Fibroblast of skin of scalp (primary cell): ENCODE measurements at places on chromosomes 13 and 19.

GRCh38 chr13:107643615-107644014 is 571.7 kb downstream of the LIG4 start:
- no peak for DNase-seq

GRCh38 chr13:30418717-30419459 is 3.4 kb upstream of the UBE2L5 start:
- no peak for DNase-seq

- no peak for DNase-seq
Observed at GRCh38 chr19:47633517-47633916, 24.6 kb downstream of the BICRA start.

GRCh38 chr13:100530671-100531213 is 57.8 kb downstream of the GGACT start:
- DNase-seq, result no peak

DNA sequence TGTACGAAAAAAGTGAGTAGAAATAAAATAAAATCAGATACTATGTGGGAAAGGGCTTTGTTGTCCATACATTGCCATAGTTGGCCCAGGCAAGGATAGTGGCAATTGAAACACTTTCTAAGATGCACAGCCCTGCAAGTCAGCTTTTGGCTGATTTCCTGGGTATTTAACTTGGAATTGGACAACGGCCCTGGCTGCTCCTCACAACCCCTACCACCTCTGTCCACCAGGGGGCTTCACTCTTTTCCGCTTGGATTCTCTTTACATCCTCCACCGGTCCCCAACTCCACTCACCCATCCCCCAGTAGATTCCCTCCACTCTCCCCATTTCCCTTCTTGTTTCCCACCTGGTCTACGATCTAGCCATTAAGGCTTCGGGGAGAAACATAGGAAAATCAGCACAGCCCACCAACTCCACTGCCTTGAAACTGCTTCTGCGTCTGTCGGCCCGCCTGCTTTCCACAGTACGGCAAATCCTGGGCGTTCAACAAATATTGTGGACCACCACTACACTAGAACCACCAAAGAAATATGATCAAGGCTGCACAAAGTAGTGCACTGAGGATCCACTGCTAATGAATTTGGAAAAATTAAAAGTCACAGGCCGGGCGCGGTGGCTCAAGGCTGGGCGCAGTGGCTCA is 48.6 kb upstream of the GTF3A start:
- DNase-seq, result peak; percentile 75

DNA sequence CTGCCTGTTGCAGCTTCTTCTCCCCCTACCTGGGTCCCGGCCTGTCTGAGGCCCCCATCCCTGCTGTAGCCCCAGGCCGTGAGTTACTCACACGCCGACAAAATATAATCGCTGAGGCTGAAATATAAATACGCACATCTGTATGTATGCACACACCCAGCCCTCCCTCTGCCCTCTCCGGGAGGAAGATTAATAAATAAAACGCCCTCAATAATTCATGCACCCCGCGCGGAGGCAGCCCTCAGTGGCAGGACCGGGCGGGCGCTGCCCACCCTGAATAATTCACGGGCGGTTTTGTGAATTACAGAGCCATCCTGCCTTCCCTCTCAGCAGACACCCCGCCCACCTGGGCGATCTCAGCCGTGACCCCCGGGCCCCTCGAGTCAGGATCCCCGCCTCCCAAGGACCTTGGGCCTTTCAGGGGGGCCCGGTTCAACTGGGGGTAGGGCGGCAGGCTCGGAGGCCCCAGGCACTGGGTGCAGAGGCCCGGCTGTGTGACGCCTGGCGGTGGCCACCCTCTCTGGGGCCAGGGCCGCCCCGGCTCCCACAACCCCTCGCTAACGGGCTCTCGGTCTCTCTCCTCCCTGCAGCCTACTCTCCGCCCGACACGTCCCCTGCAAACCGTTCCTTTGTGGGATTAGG is 24.2 kb downstream of the SMIM24 start:
- no peak for DNase-seq

DNA sequence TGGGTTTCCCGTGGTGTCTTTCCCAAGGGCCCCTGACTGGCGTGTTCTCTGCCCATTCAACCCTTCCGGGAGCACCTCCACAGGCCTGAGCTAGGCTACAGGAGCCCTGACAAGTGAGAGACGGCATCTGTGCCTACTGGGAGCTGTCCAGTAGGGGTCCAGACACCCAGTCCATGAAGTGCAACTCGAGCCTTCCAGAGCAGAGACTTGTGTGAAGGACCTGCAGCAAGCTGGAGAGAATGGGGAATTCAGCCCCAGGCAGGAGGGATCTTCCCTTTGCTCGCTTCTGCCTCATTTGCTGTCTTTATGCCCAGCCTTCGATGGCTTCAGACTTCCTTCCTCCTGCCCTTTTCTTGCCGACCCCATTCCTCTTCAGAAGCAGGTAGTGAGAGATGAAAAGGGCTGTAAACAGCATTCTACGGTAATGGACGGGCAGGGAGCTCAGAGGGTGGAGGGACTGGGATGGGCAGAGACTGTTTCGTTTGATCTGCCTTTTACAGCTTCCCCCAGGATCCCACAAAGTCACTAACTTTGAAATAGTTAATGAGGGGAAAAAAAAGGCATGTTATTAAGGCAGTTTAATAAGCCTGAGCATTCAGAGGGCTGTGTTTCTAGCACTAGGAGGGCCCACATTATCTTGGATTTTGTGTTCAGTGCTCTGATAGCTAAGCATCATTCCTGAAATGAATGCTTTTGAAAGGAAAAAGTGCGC is 327.6 kb downstream of the FGF9 start:
- no peak for DNase-seq

GRCh38 chr13:27140060-27140459 is 31.6 kb downstream of the USP12 start:
- DNase-seq, result no peak

DNA sequence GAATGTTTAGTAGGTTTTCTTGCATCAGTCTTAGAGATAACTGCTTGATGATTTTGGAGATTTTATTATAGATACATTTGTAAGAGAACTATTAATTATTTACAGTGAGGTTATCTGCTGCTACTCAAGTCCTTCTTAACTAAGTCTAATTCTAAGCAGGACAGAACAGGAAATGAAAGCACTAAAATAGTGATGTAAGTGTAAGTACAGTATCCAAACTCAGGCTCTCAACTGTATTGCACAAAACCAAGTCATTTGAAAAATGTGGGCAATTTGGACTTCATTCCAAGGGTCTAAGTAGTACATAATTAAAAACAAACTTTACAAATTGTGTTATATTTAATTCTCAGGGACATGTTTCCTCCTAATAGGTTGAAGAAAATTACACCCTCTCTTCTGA is 417.1 kb downstream of the ITGBL1 start:
- peak; percentile 32 for DNase-seq

GRCh38 chr19:9044449-9044848 is 34.2 kb upstream of the MUC16 start:
- no peak for DNase-seq

- DNase-seq, result no peak
Observed at GRCh38 chr19:35083691-35084508, 31.7 kb upstream of the FXYD3 start.

DNA sequence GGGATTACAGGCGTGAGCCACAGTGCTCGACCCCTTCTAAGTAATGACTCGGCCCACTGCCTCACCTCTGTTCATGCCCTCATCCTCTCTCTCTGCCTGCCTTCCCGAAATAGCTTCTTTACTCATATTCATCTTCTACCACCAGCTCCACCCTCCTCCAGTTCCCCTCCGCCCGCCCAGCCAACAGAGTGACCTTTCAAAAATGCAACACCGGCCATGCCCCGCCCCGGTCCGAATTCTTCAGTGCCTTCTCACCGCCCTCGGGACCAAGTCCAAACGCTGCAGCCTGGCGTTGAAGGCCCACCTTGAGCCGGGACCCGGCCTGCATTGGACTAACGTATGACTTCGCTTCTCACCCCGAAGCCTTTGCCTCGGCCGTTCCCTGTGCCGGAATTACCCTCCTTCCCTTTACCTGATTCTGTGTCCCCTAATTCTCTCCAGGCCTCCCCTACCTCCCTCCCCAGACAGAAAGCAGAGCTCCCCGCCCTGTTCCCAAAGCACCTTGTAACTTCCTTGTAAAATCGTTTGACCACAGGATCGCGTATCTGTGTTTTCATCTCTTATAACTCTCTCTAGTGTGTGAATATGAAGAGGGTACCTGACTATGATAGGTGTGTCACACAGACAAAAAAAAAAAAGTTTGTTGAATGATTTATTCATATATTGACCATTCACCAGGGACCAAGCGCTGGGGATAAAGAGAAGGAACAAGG is 8.1 kb upstream of the MUC16 start:
- no peak for DNase-seq

DNA sequence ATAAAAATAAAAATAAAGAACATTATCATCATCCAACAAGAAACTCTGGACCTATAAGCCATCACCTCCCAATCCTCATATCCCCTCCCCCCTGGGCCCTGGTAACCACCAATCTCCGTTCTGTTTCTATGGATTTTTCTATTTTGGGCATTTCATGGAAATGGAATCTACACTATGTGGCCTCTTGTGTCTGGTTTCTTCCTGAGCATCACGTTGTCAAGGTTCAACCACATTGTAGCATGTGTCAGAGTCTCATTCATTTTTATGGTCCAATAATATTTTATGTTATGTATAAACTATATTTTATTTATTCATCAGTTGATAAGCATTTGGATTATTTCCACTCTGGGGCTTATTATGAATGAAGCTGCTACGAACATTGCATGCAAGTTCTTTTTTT is 26.9 kb downstream of the SULT2B1 start:
- peak; percentile 70 for DNase-seq

- peak; percentile 57 for DNase-seq
Observed at GRCh38 chr19:2550431-2551171, 74.7 kb downstream of the GADD45B start.

- no peak for DNase-seq
Observed at GRCh38 chr19:45471111-45471930, 3.5 kb downstream of the FOSB start.

DNA sequence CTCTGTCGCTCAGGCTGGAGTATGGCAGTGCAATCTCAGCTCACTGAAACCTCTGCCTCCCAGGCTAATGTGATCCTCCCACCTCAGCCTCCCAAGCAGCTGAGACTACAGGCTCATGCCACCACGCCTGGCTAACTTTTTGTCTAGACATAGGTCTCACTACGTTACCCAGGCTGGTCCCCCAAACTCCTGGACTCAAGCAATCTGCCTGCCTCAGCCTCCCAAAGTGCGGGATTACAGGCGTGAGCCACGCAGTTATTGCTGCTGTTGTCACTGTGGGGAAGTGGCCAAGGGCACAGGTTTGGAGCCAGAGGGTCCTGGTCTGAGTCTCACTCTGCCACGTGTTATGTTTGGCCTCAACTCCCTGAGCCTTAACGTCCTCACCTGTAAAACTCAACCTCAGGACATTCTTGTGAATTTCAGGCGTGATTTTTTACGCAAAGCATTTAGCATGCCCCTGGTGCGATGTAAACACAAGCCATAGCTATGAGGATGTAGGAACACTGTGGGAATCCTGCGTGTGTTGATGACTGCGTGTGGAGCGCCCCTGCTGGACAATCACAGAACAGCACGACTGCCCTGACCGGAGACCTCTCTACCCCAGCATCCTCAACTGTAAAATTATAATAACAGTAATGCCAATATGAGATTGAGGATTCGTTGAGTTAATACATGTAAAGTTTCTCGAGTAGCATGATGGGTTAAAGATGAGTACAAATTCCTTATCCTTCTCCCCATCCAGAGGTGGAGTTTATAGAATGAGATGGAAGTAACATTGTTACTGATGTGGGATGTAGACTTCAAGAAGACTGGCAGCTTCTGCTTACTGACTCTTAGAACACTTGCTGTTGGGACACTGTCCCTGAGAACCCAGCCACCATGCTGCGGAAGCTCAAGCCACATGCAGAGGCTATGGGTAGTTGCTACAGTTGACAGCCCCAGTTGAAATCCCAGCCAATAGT is 41.8 kb upstream of the PNMA8B start:
- DNase-seq, result peak; percentile 34

DNA sequence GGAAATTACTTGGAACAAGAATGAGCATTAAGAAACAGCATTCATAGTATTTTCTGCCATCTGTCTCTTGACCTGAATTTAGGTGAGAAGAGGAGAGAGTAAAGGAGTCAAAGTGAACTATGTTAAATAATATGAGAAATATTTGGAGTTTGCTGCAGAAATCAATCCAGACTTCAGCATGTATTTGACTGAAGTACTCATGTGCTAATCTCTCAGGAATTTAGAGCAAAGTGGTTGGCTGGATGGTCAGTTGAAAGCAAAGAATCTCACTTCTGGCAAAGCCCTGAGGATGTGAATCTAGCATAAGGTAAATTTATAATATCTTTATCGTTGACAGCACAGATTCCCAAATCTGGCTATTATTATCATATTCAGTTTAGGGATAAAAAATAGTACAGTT is 394.3 kb downstream of the PCDH17 start:
- no peak for DNase-seq

- DNase-seq, result no peak
Observed at GRCh38 chr13:110797230-110797877, 83.9 kb downstream of the ING1 start.

DNA sequence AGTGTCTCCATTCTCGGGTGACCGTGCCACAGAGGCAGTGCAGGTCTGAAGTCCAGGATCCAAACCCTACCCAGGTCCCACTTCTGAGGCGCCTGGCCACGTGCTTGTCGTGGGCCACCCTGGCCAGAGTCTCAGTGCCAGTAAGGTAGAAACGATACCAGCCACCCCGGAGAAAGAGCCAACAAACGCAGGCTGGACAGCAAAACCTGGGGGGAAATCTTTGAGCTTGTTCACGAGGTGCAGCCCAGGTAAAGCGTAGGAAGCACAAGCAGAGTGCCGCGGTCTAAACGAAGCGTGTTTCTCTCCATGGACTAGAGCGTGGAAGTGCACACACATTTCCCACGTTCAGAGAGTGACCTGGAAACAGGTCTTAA is 95.6 kb downstream of the ATP11A start:
- no peak for DNase-seq

- DNase-seq, result no peak
Observed at GRCh38 chr13:60012488-60012887, 151.2 kb downstream of the DIAPH3 start.

DNA sequence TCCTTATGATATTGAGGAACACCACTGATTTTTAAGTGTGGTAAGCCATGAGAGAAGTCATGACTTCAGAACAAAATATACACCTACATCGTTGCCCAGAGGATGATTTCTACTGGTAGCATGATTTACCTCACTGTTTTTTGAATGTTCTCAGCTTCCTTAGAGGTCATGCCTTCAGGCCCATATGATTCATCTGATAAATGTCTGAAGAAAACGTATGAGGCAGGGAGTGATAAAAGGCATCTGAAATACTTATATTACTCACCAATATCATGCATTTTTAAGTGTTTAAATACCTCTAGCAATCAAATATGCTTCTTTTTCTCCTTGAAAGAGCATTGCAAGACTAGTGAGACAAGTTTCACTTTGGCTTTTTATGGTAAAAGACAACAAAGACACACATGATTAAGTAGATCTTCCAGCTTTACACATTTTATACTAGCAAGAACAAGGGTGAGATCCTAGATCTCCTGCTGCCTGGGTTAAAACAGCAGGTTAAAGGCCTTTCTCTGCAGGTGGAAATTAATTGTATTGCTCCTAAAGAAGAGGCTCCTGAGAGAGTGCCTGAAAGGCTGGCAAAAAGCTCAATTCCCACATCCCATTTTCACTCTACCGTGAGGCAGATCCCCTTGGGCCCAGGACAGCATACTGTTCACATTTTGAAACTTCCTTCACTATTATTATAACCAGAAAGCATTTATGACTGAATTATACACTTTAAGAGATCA is 432.4 kb downstream of the SLITRK1 start:
- DNase-seq, result peak; percentile 73
